AG09319 (cell line): ENCODE measurements at places on chromosomes 4 and X.
A peak's percentile ranks its signal among the peaks of the same experiment; 100 is the strongest.

DNA sequence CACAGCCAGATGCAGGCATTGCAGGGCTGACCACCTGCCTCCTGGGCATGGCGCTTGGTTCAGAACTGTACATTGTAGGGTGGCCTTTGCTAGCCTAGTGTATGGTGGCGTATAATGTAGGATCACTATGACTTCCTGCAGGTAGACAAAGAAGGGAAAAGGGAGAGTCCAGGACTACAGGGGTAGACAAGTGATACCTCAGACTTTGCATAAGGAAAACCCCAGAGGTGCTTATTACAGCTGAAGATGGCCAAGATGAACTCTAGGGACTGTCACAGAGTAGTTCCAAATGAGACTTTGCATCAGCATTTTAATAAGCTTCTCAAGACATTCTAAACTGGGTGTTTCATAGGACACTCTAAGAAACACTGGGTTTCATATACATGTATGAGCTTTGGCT is 116.4 kb upstream of the PUDP start:
- no peak for DNase-seq

GRCh38 chr4:182937268-182938204 is 20.4 kb upstream of the DCTD start:
- DNase-seq, result no peak

- DNase-seq, result no peak
These were observed 33.7 kb downstream of the ADAD1 start for GRCh38 chr4:122412547-122412946.

GRCh38 chrX:24464498-24464835 is 619 bp upstream of the PDK3 start:
- no peak for DNase-seq

- no peak for DNase-seq
These were observed 31.5 kb upstream of the PTTG2 start for GRCh38 chr4:37928426-37929416.

DNA sequence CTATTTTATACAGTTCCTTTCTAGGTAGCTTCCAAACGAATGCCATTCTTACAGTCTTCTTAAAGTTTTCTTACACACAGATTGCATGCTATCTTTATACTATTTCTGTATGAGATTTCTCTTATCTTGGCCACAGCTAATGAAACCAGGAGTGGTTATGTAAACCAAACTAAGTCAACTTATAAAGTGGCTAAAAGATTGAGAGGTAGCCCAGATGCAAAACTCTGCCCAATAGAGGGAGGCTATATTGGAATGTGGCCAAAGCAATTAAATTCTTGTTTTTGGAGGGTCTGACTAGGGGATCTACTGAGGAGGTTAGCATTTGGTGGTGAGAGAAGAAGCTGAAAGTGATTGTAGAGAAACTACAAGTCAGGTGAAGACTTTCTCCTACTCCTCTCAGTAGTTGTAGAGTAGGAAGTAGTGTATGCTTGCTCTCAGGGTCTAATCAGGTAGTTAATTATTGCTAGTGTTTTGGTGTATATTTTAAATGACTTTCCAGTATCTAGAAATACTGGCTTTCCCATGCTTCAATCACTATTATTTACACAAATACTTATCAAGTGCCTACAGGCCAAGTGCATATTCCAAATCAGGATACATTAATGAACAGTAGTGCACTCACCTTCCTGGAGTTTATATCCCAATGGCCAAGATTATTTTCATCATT is 104.2 kb upstream of the HPGD start:
- DNase-seq, result no peak

DNA sequence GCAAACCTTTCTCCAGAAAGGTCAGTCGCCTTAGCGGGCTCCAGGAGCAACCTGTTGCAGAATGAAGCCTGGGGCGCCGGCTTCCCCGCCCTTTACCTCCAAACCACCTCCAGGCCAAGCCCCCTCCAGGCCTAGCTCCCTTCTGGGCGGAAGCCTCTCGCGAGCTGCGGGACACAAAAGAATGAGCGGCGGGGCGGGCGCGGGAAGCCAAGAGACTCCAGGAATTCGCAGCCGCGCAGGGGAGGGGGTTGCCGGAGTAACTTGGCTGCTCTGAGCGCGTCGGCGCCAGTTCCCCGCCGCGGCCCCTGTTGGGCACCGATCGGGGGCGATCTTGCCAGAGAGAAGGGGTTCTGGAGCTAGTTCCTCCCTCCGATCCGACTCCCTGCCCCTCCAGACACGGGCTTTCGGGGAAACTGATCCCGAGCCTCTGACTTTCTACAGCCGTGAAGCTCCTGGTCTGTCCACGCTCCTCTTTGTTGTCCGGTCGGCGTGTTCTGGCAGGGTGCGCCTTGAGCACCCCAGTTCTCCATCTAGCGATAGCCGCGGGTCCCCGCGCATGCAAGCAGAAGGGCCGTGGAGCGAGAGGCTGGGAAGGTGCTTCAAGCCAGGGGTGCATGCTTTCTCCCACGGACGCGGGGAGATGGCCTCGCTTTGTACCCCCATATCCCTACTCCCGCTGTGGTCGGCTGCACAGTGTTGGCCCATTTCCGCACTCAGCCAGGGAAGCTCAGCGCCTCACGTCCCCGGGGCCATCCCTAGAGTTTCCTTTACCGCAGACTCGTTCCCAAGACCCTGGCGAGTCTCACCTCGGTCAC is 1.2 kb downstream of the PROM1 start:
- DNase-seq, result no peak

DNA sequence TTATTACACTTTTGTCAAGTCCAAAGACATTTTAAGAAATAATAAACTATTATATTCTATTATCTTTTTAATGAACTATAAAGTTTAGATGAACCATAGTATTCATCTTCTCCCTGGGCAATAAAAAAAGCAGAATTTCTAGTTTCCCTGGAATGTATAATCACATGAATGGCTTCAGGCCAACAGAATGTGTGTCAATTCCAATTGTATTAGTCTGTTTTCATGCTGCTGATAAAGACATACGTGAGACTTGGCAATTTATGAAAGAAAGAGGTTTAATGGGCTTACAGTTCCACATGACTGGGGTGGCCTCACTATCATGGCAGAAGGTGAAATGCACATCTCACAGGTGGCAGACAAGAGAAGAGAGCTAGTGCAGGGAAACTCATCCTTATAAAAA is 70.7 kb upstream of the ANXA10 start:
- DNase-seq, result no peak

DNA sequence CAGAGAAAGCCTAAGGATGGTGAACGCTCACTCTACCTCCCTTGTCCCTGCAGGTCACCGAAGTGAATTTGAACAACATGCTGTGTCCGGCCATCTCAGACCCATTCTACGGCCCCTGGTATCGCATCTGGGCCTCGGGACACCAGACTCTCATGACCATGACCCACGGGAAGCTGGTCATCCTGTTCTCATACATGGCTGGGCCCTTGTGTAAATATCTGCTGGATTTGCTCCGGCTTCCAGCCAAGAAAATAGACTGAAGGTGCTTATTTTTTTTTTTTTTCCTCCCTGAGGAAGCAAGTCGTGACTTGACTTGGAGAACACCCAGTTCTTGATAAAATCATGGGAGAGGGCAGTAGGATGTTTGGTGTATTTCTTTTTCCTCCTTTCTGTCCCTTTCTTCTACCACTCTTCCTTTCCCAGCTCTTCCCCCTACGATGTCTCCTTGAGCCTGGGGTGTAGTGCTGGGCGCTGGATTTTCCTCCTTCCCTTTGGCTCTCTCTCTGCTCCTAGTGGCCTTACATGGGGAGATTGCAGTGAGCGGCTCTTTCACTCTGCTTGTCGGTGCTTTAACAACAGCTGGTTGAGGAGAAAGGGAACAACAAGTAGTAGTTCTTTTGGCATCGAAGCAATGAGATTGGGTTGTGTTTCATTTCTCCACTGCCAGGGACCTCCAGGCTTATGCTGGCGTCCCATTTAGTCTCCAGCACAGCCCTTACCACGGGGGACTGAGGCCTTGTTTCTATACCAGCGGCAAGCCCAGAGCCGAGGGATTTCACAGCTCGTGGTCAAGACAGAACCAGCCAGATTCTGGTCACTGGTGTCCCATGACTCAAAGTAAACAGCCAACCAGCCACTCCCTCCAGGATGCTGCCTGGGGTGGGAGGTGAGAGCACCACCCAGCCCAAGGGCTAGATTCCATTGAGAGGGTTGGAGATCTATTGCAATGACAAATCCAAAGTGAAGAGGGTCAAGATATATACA is 144.4 kb downstream of the AMMECR1 start:
- DNase-seq, result no peak

GRCh38 chr4:53573696-53574095 is 17.6 kb downstream of the LNX1 start:
- no peak for DNase-seq

GRCh38 chrX:107979534-107979933 is 2.6 kb downstream of the TEX13B start:
- no peak for DNase-seq

DNA sequence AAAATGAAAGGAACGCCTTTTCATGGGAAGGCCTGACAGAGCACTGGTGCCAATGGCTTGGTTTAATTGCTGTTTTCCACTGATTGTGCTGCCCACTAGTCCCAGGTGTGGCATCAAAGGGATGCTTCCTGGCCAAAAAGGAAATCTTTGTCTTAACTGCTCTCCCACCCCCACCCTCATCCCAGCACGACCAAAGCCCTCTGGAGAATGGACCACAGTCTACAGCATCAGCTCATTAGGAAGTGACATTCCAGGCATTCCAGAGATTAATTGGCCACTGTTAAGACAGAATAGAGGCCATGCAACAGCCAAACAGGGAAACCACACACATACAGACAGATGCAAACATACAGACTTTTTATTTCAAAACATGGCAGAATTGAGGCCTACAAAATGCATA is 143.2 kb downstream of the LHFPL1 start:
- DNase-seq, result no peak

GRCh38 chr4:78484574-78484973 is 67.0 kb upstream of the ANXA3 start:
- no peak for DNase-seq

- DNase-seq, result peak; percentile 3
These were observed 167.6 kb downstream of the ARHGAP10 start for GRCh38 chr4:147899512-147899911.

DNA sequence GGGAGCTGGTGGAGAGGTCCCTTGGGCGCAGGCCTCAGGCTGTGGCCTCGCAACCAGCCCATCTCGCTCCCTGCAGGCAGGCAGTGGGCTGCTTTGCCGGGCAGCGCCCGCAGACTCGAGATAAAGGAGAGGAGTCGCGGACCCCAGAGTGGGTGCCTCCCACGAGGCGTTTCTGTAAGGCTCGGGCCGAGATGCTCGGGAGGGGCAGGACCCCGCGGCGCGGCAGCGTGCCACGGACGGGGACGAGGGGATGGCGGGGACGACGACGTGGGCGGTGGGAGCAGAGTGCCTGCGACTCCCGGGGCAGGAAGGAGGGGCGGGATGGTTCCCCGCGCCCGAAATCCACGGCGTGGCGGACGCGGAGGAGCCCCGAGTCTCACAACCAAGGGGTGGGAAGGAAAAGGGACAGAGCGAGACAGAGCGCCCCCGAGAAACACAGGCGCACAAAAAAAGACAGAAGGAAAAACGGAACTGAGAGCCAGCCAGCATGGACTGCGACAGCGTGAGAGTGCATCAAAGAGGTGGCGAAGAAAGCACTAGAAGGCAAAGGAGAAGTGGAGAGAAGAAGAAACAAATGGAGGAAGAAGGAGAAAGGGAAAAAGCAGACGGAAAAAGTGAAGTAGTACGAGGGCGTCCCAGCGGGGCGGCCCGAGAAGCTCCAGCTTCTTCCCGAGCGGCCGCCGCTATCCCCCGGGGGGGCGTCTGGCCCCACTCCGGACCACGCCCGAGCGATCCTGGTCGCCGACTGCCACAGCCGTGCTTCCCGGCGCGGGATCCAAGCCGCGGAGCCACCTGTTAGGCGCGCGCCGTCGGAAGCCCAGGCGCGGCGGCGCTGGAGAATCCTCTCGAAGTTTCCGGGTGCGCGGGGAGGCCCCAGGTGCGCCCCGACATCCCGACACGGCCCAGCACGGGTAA is 1.5 kb downstream of the BEND4 start:
- no peak for DNase-seq

DNA sequence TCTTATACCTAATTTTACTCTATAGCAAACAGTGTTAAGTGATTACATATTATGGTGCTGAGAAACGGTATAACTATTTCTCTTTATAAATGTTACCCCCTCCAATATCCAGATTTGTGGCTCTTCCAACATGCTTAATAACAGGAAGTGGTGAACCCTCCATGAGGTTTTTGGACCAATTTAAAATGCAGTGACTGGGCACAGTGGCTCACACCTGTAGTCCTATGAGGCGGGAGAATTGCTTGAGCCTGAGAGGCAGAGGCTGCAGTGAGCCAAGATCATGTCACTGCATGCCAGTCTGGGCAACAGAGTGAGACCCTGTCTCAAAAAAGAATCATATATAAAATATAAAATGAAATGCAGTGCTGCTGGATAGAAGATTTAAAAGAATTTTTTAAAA is 137.3 kb downstream of the MGST2 start:
- no peak for DNase-seq

- no peak for DNase-seq
These were observed 14.9 kb upstream of the PPEF1 start for GRCh38 chrX:18692541-18692940.

DNA sequence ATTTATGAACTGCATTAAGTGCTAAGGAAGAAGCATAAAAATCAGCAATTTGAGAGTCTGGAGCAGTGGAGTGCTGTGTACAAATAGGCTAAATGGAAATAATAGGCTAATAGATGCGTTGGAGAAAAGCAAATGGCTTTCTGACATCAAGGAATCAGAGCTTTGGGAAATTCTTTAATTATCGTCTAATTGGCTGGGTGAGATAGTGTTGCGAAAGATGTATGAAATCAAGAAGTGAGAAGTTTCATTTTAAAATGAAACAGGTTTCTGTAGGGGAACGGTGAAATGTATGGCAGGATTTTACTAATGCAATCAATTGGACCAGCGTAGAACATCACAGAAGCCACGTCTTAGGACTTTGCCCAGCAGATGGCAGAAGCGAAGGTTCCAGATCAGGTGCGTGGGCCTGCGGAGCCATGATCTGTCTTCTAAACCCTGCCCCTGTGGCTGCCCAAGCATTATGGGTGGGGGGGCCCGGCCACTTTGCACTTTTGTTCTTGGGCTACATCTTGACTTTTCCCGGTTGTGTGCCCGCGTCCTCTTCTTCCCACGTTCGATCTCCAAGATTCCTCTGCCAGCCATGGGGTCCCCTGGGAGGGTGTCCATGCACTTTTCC is 118.5 kb upstream of the SHISA3 start:
- no peak for DNase-seq

GRCh38 chr4:141037446-141037845 is 95.8 kb downstream of the RNF150 start:
- no peak for DNase-seq

- no peak for DNase-seq
These were observed 15.0 kb downstream of the FRMPD4 start for GRCh38 chrX:12153317-12153716.

DNA sequence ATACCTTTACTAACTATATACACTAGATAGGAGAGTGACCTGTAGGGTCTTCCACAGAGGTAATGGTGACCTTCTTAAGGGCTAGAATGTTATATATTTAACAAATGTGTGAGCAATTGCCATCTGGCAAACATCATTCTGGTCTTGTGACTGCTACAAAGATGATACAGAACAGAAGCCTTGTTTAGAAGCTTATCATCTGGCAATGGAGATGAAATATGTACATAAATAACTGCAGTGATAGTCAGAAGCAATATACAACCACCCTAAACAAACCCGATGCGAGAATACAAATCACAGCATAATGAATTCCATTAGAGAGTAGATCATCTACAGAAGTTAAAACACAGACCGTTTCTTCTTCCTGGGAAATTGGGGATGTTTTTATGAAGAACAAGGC is 952.7 kb upstream of the SLIT2 start:
- DNase-seq, result no peak

GRCh38 chrX:28988246-28988645 is 401.0 kb downstream of the IL1RAPL1 start:
- DNase-seq, result no peak
